ENCODE measurements at places on chromosomes 2 and 18. TPM values are rescaled to one million over a fixed set of nuclear protein-coding genes. Genes with fewer than 3 reads are reported as not detected.

DNA sequence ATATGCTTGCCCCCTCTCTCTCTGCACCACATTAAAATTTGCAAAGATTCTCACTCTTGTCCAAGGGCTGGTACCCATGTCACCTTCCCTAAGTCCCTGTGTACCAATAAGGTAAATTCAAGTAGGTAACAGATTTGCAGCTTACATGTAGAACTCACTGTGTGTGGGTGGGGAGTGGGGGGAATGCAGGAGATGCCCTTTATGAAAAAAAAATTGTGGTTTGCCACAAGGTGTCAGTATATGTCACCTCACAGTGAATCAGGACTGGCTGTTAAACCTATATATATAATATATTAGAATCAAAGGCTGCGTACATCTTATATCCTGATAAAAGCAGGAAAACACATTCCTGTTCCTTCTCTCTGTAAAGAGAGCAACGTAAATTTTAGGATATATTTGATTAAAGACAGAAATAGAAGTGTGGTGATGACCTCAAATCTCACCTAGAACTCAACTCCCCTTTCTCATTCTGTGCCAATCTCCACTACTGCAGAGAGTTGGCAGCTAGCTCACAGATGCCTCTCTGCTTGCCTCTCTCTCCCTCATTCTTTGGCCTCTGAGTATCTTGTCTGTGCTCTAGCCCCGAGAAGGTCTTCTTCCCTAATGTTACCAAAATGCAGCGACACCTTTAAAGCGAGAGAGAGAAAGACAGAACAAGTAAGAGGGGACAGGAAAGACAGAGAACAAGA is 536 bp downstream of the XDH start:
- H3K27me3 ChIP-seq: no peaks in the 10 kb centered on the region
- H3K4me3 ChIP-seq: no peak overlapping the region
- H3K4me1 ChIP-seq: peaks cover 45% of the 10 kb centered on the region
- no peak for DNase-seq
- H3K36me3 ChIP-seq: no peaks in the 10 kb centered on the region

GRCh38 chr2:30914456-30914855 is 107.2 kb upstream of the CAPN13 start:
- no peaks in the 10 kb centered on the region for H3K4me1 ChIP-seq
- H3K27ac ChIP-seq: no peak overlapping the region
- no peaks in the 10 kb centered on the region for H3K27me3 ChIP-seq
- H3K4me3 ChIP-seq: no peak overlapping the region
- no peak for DNase-seq

DNA sequence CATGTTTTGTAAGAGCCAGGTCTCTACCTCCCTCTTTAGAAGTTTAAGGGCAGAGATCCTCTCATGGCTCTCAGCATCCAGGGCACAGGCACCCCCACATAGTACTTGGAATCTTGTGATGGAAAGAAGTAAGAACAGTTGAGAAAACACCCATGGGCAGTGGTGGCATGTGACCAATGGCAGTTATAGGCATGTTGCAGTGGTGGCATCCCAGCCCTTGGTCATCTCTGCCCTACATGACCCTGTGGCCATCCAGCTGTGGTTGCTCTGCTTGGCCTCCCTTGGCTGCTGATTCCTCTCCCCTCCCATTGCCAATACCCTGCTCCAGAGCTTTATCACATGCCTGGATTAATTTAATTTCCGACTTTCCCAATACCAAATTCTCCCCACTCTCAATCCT is 13.3 kb upstream of the MSH2 start:
- H3K27me3 ChIP-seq: 0 out of 2 replicates have a peak, but pooled peaks cover 5% of the 10 kb centered on the region
- no peaks in the 10 kb centered on the region for H3K36me3 ChIP-seq
- H3K4me1 ChIP-seq: no peaks in the 10 kb centered on the region
- H3K4me3 ChIP-seq: no peak overlapping the region
- no peak overlapping the region for H3K27ac ChIP-seq

DNA sequence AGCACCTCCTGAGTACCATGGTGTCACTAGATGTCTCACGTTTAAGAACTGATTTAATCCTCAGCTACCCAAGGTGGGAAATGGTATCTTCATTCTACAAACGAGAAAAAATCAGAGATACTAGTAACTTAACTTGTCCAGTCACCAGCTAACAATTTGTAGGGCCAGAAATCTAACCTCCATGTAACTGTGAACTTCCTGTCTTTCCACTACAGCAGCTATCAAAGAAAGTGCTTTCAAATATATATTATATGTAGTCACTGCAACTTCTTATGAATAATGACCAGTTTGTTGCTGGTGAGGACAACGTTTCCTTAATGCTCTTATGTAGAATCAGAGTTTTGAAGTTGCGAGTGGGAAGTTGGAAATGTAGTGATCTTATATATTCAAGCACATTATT is 1.9 kb downstream of the REV1 start:
- H3K27ac ChIP-seq: 0 out of 2 replicates have a peak overlapping the region, but pooled peaks have one; percentile 63
- H3K27me3 ChIP-seq: no peaks in the 10 kb centered on the region
- DNase-seq: peak; percentile 28
- peak overlapping the region; percentile 89 for H3K4me3 ChIP-seq
- H3K4me1 ChIP-seq: peaks cover 12% of the 10 kb centered on the region

- H3K27me3 ChIP-seq: no peaks in the 10 kb centered on the region
- no peak overlapping the region for H3K27ac ChIP-seq
- H3K4me3 ChIP-seq: no peak overlapping the region
- no peaks in the 10 kb centered on the region for H3K36me3 ChIP-seq
Observed at GRCh38 chr2:101114815-101115214, 36.4 kb downstream of the TBC1D8 start.

DNA sequence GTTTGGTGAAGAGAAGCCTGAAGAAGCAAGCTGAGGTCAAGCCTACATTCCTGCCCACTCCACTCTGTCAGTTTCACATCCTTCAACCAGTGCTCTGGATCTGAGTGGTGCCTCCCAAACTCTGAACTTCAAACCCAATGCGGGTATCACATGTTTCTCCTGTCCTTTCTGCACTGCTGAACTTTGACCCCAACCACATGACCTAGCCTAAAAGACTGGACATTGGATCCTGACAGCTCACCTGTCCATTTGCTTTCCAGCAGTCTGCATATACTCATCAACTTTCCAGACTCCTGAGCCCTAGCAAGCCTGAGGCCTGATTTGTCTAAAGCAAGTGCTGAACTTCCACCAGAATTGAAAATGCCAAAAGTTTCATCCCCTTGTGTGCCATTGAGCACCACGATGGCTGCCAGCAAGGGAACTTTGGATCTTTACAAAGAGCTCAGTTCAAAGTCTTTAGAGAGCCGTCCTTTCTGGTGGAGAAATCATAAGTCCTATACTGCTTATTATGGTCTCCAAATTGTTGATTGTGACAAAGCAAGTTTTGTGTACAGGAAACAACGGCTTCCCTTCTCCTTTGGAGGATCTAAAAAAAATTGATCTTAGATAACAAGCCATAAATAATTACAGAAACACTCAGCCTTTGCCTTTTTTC is 37.6 kb upstream of the ITGA6 start:
- no peak for DNase-seq
- H3K36me3 ChIP-seq: no peaks in the 10 kb centered on the region
- H3K4me1 ChIP-seq: no peaks in the 10 kb centered on the region
- H3K27me3 ChIP-seq: no peaks in the 10 kb centered on the region
- H3K4me3 ChIP-seq: no peak overlapping the region

DNA sequence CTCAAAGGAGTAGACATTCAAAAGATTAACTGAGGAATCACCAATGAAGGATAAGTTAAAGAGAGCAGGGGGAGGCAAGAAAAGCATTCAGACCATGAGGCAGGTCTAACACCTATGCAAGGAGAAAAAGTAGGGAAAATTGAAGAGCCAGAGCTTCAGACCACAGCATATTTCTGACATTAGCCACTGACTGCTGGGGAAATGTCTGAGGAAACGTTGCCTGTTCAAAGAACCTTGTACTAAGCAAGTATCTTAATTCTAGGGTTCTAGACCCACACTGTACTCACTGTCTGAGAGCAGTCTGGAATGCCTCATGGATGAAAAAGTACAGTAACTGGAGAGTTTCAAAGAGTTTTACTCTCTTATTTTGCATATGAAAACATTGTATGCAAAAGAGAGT is 39.5 kb upstream of the TFPI start:
- no peak overlapping the region for H3K4me3 ChIP-seq
- 0 out of 2 replicates have a peak, but pooled peaks cover 3% of the 10 kb centered on the region for H3K4me1 ChIP-seq
- peak; percentile 44 for DNase-seq
- H3K27me3 ChIP-seq: no peaks in the 10 kb centered on the region
- H3K27ac ChIP-seq: no peak overlapping the region

DNA sequence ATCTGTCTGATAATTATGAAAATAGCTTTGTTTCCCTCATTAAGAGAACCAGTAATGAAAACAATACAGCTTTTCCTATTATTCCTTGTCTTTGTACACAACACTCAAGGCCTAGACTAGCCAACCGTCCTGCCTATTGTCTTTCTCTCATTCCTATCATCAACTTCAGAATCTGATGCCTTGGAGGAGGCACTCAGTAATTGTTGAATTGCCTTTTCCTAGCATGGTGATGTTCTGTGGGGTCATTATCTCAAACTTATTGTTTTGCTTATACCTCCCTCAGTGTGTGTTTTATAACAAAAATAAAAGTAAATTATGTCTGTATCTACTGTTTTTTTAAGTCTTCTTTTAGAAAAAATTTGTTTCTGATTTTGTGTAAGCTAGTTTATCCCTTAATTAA is 208.7 kb downstream of the RIT2 start:
- H3K4me1 ChIP-seq: no peaks in the 10 kb centered on the region
- H3K27ac ChIP-seq: no peak overlapping the region
- H3K27me3 ChIP-seq: no peaks in the 10 kb centered on the region
- no peaks in the 10 kb centered on the region for H3K36me3 ChIP-seq

- H3K27ac ChIP-seq: no peak overlapping the region
- H3K4me1 ChIP-seq: peaks cover 4% of the 10 kb centered on the region
- no peaks in the 10 kb centered on the region for H3K27me3 ChIP-seq
- H3K4me3 ChIP-seq: no peak overlapping the region
- H3K36me3 ChIP-seq: no peaks in the 10 kb centered on the region
Observed at GRCh38 chr2:242063436-242063835, 193.9 kb downstream of the RTP5 start.

Gene NYAP2
- not detected for total RNA-seq
